ACHN (cell line): ENCODE measurements at places on chromosomes 3 and 15.
A peak's percentile ranks its signal among the peaks of the same experiment; 100 is the strongest.

DNA sequence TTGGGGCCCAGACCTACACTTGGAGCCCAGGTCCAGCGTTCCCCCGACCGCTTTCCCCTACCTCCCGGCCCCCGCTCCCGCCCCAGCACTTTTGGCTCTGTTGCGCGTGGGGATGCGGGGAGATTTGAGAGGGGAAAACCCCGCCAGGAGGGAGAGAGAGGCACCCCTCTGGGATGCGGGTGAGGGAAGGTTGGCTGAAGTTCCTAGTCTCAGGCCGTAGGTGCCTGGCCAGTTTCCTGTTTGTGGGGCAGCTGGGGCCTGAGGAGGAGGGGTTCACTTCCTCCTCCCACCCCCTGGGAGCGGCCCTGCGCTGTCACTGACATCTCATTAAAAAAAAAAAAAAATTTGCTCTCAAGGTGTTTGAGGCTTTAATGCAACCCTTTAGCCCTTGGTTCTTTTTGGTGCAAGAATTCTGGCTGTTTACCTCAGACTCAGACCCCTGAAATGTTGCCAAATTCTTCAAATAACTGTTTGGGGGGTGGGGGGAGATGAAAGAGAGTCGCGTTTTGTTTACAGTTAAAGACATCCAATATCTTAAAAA lies 2.6 kb downstream of the FAM43A start:
- no peak for DNase-seq

DNA sequence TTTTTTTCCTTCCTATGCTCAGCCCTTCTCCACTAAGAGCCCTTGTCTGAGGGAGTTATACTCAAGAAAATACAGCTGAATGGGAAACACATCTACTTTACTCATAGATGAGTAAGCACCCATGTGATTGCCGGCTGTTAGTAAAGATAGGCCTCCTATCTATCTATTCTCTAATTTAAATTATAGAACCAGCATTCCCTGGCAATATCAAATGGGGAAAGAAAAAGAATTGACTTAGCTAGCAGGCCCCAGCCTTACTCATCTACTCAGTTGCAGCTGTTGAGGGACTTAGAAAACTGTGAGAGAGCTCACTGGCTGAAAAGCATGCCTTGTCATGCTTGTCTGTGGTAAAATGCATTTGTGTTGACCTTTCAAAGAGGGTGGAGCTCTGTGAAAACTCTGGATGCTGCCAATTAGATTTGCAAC lies 116.9 kb upstream of the LRRFIP2 start:
- DNase-seq: peak; percentile 12

DNA sequence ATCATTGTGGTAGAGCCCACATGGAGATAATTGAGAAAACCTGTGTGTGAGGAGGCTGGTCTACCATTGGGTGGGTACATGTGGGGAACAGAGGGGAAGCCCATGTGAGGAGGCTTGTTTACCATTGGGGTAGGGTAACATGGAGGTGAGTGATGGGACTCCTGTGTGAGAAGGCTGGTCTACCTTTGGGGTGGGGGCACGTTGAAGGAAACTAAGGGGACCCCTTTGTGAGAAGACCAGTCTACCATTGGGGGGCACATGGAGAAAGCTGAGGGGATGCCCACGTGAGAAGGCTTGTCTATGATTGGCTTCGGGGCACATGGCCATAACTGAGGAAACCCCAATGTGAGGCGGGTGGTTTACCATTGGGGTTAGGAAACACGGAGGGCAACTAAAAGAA lies 158.5 kb downstream of the FBLN2 start:
- no peak for DNase-seq

- no peak for DNase-seq
These were observed 100.7 kb downstream of the ANXA2 start for GRCh38 chr15:60297047-60297446.

- no peak for DNase-seq
These were observed 146.9 kb upstream of the CADPS start for GRCh38 chr3:63022114-63022513.
